ENCODE measurements at places on chromosomes 3 and 15.

- no peak for DNase-seq
Observed at GRCh38 chr3:19543212-19543841, 390.7 kb downstream of the EFHB start.

GRCh38 chr3:61667814-61668213 is 106.4 kb downstream of the PTPRG start:
- no peak for DNase-seq

DNA sequence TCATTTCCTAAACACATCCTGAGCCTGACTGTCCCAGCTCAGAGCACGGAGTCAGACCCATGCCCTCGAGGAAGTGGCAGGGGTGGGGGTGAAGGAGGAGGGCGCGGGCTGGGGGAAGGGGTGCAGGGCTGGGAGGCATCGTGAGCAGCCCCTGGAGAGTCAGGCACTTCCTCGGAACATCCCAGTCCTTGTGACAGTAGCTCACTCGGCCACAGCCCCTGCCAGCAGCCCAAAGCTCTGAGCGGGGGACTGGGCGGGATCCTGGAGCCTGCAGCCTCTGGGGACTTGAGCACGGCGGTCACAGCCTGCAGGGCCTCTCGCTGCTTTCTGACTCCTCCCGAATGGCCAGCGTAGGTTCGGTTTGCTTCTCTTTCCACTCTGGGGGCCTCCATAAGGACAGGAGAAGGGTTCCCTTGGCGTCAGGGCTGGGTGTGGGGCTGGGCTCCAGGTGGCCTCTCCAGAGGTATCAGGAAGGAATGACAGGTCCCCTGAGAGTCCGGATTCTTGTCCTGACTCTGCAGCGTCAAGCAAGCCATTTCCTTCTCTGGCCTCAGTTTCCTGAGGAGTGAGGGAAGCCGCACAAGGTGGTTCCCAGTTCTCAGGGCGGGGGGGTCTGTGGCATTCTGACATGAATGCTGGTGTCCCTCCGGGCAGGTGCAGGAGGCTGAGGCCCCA is 20.9 kb downstream of the PSTPIP1 start:
- DNase-seq = no peak

DNA sequence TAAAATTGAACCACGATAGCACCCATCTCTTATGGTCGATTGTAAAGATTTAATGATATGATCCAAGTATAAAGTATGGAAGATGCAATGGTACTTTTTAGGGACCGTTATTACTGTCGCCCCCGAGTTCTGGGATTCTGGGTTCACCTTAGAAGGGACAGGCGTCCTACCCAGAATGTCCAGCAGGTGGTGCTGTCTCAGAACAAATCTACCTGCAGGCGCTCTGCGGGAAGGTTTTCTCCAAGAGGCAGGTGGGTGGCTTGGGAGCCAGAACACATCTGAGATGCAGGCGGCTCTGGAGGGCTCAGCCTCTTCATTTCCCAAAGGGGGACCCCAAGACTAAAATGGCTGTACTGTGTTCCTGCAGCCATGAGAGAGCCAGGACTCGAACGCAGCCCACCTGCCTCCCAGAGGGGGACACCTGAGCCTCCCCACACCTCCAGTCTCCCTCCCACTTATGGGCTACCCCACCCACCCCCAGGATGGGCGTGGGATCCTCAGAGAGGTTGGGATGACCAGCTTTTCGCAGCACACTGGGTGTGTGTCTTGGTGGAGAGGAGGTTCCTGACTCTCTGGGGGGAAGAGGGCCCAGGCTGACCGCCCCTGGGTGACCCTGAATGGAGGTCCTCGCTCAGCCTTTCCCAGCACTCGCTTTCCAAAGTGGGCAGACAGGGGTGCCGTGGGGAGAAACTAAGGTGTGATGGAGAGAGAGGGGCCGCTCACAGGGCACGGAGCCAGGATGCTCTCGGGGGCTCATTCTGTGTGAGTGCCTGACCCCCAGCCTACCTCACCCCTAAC is 28.1 kb upstream of the CORO2B start:
- DNase-seq = no peak

DNA sequence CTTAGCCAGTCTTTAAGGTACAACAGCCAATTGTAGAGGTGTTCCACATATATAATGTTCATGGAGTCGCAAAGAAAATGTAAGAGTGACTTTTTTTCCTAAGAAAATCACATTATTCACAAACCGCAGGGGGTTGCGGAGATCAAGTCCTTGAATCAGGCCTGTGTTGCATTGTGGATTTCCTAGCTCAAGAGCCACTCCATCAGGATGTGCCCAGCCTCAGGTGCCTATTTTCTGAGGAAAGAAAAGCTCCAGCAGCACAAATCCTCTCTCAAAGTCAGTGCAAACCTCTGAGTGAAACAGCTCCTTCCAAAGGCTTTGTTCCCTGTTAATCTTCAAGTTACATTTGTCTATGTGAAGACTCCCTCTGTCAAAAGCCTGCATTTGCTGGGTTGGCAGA is 349.4 kb downstream of the CLSTN2 start:
- DNase-seq = no peak

- DNase-seq = no peak
Observed at GRCh38 chr3:174308736-174309135, 550.4 kb upstream of the NAALADL2 start.

GRCh38 chr3:195738274-195739044 is 17.7 kb downstream of the MUC20 start:
- DNase-seq = no peak
